Stimulated activated CD4-positive, alpha-beta T cell treated with anti-CD3 and anti-CD28 coated beads, TNF-alpha, amount 100 ng/mL, for 1 hour (primary cell): ENCODE measurements at places on chromosomes 5 and 9.

DNA sequence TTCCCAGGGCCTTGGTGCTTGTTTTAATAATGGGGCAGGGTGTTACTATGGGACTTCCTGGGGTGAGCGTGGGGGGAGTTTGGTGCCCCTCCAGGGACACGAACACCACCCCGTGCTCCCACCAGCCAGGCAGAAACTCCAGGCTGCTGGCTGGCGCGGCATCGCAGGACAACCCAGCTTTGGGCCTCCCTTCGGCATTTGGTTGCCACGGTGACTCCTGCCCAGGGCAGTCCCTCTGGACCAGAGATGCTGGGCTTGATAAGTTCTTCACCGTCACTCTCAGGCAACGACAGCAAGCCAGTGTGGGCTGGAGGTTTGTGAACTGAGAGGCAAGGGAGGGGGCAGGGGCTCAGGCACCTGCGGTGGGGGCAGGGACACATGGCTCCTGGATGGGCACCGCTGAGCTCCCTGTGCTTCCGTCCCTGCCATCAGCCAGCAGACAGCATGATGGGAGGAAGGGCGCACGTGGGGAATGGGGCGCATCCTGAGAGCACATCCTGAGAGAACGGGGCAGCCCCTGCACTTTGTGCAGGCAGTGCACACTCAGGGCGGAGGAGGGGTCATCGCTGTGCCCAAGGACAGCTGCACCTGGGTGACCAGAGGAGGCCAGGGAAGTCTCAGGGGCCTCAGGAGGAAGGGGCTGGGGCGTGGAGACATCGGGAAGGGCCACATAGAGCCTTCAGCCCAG lies 116.4 kb downstream of the RXRA start:
- DNase-seq, result no peak

- DNase-seq, result no peak
These were observed 91.8 kb downstream of the SEMA5A start for GRCh38 chr5:9454012-9454481.

DNA sequence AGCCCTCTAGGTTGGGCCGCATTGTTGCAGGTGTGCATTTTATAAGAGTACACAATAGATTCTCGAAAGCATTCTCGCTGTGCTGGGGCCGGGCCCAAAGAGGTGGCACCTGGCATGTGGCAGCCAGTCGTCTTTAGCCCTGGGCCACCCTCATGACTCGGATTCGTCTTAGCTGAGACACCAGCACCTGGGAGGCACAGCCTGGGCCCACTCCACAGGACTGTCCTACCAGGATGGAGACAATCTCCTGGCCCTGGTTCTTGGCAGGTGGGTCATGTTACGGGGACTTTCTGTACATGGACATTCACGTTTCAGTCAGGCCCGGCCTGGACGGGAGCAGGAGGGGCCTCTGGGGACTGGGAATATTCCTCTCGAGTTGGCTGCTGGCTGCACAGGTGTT lies 212.5 kb downstream of the FANCC start:
- DNase-seq, result no peak

- DNase-seq, result no peak
These were observed 5.9 kb upstream of the NREP start for GRCh38 chr5:111762895-111763294.

GRCh38 chr5:127967983-127968592 lies 115.5 kb upstream of the SLC12A2 start:
- DNase-seq, result no peak

DNA sequence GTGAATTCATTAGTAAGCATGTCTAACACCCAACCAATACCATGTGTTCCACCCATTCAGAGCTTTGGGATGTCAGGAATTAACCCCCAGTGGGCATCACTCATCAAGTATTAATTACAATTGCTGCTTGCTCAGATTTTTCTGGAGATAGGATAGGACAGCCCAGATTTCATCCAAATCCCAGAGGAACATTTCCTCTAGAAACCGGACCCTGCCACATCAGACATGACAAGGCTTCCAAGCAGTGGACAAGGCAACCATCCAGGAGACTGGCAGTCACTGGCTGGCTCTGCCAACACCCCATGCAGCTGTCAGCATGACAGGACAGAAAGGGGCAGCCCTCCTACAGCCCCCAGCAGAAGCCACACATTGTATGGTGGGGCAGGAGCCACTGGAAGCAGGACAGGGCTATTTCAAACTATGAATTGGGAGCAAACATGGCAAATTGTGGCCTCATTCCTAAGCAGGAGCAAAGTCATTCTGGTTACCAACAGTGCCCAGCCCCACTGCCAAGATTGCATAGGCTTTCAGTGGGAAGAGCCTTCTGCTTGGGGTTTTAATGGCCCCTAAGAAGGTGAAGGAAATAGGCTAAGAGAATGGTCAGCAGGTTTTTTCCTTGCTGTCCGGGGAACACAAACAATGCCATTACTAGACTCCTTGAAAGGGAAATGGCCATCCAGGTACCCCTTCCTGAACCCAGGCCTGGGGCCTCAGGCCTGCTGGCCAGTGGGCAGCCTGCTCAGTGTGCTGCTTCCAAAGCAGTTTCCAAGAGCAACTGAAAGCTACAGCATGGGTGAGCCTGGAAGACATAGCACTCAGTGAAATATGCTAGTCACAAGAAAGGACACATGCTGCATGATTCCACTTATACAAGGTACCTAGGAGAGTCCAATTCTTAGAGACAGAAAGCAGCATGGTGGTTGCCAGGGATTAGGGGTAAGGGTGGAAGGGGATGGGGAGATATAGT lies 294.7 kb upstream of the SLC30A5 start:
- DNase-seq, result no peak

DNA sequence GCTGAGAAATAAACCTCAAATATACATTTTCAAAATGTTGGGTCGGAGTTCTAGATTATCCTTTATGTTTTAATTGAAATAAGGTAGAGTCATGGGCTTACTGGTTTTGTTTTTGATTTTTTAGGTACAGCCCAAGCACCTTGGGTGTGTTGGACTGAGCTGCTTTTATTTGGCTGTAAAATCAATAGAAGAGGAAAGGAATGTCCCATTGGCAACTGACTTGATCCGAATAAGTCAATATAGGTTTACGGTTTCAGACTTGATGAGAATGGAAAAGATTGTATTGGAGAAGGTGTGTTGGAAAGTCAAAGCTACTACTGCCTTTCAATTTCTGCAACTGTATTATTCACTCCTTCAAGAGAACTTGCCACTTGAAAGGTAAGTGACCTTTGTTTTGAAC lies 3.6 kb downstream of the CCNG1 start:
- DNase-seq, result no peak

DNA sequence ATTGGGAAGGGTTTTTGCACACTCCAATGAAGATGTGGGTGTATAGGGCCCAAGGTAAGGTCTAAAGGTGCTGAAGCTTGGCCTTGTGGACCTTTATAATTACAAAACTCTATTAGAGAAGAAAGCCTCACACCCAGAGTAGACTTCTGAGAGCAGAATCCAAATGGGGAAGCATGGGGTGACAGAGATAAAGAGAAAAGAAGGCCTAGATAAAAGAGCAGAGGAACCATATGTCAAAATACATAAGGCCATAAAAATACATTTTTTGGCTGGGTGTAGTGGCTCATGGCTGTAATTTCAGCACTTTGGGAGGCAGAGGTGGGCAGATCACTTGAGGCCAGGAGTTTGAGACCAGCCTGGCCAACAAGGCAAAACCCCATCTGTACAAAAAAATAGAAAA lies 27.4 kb upstream of the TCERG1 start:
- no peak for DNase-seq

- no peak for DNase-seq
These were observed 258.7 kb downstream of the SPATA31D1 start for GRCh38 chr9:82247318-82247717.

GRCh38 chr9:112086627-112087026 lies 88.5 kb downstream of the SUSD1 start:
- DNase-seq, result no peak

- no peak for DNase-seq
These were observed 120.6 kb downstream of the KIF4B start for GRCh38 chr5:155134130-155134529.

DNA sequence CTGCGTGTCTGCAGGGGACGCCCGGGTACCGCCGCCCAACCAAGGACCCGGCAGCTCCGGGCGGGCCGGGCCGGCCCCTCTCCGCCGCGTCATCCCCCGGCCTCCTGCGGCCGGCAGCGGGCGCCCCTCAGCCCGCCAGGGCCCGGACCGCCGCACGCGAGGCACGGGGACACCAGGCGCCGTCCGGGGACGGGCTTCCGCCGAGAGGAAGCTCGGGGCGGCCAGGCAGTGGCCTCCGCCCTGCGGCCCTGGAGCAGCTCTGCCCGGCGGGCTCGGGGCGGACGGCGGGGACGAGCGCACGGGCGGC lies 373 bp downstream of the FBXW5 start:
- DNase-seq, result no peak

- no peak for DNase-seq
These were observed 12.8 kb upstream of the TEX48 start for GRCh38 chr9:114694719-114695269.

- no peak for DNase-seq
These were observed 247.0 kb downstream of the YTHDC2 start for GRCh38 chr5:113760486-113760885.

DNA sequence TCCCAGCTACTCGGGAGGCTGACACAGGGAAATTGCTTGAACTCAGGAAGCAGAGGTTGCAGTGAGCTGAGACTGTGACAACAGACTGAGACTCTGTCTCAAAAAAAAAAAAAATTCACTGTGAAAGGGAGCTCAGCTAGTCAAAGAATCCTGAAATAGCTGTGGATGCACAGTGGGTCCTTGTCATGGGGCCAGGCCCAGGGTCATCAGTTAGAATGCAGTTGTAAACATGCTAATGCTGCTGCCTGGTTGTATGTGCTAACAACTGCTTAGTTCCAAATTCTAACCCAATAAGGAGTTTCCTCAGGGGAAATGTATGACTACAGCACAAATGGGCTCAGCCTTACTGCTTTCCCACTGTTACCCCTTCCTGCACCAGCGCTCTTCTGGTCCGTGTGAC lies 84.0 kb downstream of the PALM2AKAP2 start:
- DNase-seq, result no peak

DNA sequence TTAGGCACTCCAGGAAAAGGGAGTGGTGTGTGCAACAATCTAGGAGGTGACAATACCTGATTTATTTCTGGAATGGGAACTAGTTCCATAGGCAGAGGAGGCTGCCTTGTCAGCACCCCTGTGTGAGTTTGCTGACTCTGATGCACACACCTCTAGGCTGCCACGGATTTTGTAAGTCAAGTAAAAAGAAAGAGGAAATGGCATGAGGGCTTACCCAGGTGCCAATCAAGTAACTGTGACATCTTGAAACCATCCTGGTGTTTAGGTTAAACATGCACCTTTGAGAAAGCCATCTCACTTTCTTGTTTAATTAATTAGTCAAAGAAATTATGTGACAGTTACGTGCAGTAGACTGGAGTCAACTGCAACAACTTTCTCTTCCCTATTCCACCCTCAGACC lies 32.3 kb upstream of the FAM81B start:
- DNase-seq, result no peak

DNA sequence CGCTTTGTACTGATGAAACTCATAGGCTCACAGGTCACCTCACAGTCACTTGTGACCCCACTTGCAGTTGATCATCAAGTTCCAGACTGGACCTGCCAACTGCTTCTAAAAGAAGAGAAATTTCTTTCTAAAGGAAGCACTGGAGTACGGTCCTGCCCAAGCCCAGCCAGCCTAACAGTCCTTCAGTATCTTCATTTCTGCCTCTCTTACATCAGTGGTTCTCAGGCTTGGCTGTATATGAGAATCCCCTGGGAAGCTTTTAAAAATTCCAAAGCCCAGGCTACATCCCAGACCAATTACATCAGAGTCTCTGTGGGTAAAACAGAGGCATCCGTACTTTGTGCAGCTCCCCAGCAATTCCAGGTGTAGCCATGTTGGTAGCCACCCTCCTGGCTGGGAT lies 282.1 kb downstream of the NFIB start:
- DNase-seq, result no peak

DNA sequence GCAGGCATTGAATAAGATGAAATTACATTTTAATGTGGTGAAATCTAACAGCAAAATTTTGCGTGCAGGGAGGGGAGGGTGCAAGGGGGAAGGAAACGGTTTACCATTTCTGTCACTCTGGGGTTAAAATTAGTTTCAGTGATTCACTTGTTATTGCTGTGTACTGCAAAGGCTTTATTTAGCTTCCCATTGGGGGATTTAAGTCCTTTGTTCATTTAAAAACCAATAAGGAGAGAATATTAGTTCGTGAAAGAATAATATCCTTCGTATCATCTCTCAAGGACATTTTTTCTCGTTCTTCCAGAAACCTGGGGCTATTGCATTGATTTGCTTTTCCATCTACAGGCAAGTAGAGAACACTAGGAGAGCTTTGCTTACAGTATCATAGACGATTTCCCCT lies 667.8 kb upstream of the RGMB start:
- no peak for DNase-seq

DNA sequence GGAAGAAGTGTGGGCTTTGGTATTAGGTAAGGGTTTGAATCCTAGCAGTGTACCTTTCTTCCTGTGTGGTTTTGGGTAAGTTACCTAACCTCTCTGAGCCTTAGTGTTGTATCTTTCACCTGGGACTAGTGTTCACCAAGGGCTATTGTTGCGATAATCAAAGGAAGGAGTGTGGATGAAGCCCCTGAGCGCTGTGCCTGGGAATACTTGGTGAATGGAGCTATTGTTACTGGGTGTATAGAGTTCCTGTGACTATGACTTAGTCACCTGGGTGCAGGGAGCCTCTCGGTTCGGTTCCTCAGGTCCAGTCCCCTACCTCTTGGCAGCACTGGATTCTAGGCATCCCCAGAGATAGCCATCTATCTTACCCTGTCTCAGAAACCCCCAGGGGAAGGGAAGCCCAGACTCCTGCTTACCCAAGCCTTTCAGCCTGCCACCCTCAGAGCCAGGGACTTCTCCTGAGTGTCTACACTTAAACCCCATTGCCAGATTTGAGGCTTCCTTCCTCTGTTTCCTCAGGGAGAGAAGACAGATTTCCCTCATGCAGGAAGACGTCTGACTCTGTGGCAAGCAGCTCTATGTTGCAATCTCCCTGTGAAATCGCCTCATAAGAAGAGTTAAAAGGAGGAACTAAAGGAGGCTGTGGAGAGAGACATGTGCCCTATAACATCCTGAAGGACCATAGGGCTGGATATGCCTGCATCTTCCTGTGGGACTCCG lies 181.0 kb upstream of the PITX1 start:
- DNase-seq, result no peak

DNA sequence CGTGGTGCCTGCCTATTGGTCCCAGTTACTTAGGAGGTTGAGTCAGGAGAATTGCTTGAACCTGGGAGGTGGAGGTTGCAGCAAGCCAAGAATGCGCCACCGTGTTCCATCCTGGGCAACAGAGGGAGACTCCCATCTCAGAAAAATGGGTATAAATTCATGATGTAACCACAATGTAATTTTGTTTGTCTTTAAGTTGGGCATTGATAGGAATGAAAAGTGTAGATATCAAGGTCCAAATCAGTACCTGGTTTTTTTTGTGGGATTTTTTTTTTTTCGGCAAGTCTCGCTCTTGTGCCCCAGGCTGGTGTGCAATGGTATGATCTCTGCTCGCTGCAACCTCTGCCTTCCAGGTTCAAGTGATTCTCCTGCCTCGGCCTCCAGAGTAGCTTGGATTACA lies 7.4 kb downstream of the NPM1 start:
- DNase-seq, result no peak

DNA sequence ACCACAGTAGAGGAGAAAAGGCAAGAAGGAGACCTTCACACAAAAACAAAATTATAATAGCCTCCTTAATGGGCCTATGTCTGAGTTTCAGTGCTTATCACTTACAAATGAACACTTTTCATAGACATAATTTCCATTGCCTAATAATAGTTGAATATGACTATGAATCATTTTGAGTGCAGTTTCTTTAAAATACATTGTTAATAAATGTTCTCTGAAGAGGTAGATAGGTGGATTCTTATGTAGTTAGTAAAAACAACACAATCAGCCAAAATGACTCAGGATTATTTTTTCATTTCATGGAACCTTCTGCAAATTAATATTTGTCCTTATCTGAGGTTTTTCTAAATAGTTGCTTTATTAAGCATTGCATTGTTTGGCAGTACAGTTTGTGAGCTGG lies 45.6 kb downstream of the DAPK1 start:
- DNase-seq, result no peak
